ENCODE measurements at places on chromosomes 13 and 19.

DNA sequence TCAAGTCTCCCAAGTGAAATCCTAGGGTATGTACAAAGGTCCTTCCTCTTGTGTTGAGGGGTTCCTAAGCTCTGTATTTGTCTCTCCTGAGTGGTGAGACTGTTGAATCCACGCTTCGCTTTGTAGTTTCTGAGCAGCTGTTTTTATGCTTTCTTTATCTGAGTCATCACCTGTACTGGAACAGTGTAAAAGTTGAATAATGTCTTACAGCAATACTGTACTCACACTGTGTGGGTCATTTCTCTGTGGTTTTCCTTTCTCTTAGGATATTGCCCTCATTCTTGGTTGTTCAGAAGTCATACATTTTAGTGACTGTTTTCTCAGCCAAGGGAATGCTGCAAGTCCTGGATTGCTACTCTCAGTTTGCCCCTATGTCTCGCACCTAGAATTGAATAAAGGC, 1596.6 kb downstream of the SLITRK5 start:
- no peak for DNase-seq

GRCh38 chr19:29622166-29623070, 16.3 kb downstream of the POP4 start:
- peak; percentile 7 for DNase-seq

- DNase-seq: no peak
Measured at GRCh38 chr13:51249770-51250741, 27.9 kb downstream of the FAM124A start.

DNA sequence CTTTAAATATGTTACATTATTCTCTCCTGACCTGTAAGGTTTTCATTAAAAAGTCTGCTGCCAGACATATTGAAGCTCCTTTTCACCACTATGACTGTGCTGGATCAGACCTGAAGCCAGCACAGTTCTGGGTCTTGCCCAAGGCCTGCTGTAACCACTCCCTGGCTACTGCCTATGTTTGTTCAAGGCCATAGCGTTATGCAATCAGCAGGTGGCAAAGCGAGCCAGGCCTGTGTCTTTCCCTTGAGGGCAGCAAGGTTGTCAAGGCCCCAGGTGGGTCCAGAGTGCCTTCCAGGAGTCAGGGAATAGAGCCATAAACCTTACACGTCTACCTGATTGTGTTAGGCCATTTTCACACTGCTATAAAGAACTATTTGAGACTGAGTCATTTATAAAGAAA, 496.8 kb upstream of the PCDH9 start:
- DNase-seq: no peak

DNA sequence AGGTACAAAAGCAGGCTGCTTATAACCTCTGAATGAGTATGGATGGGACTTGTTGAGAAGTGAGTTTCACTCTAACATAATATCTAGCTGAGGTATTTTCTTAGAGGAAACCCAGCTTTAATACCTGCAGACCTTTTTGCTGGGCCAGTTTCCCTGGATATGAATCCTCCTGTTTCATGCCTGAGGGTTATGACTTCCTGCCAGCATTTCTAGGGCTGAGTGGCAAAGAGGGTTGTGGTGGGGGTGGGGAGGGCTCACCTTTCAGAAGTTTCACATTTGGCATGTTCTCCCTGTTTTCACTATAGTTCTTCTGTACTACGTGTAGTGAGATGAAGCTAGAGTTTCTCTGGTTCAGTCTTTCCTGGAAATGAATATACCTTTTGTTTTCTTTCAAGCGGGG, 73.7 kb downstream of the LACC1 start:
- no peak for DNase-seq

DNA sequence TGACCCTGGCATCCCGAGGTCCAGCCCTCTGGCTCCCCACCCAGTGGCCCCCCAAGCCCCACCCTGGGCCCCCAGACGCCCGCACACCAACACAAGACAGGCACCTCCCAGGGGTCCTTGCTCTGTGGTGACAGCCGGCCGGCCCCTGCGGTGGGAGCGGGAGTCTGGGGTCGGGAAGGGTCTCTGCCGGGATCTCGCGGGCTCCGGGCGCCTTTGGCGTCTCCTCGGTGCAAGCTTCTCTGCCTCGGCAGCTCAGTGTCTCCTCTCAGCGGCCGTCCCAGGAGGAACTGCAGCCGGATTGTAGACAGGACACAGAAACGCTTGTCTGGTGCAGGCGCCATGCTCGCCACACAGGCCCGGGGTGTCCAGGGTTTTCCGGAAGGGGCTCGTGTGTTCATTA, 43.7 kb downstream of the TMEM255B start:
- peak; percentile 17 for DNase-seq

DNA sequence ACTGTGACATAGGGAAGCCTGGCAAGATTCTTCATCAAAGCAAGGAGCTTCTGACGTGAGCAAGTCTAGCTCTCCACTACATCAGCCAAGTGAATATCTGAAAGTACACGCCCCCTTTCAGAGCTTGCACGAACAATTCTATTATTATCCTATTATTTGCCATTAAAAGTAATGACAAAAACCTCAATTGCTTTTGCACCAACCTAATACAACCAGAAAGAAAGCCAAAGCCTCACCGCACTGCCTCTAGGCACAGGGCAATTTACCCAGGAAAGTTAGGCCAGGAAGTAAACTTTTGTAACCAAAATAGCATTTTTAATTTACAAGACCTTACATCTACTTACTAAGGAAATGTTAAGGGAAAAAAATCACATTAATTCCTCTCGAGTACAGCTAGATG, 41.2 kb downstream of the LATS2 start:
- no peak for DNase-seq

DNA sequence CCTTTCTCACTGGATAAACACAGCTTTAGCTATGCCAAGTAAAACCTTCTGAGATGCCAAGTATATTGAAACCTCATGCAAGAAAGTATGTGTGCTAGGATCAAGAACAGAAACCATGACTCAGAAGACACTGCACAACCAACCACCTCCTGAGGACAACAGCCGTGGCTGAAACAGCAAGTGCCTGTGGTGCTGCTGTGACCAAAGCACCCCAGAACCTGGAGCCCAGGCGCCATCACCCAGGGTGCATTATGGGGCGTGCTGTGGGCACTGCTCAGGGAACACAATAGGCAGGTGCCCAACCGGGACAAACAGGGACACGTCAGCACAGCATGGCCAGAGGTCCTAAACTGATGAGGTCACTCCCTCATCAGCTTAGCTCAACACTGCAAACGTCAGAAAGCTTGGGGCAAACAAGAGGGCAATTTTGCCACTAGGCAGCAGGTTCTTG, 101.3 kb upstream of the SLC15A1 start:
- DNase-seq: peak; percentile 60

- no peak for DNase-seq
Measured at GRCh38 chr19:23932878-23933277, 18.2 kb downstream of the ZNF726 start.

- no peak for DNase-seq
Measured at GRCh38 chr13:46864941-46865340, 31.9 kb downstream of the HTR2A start.

DNA sequence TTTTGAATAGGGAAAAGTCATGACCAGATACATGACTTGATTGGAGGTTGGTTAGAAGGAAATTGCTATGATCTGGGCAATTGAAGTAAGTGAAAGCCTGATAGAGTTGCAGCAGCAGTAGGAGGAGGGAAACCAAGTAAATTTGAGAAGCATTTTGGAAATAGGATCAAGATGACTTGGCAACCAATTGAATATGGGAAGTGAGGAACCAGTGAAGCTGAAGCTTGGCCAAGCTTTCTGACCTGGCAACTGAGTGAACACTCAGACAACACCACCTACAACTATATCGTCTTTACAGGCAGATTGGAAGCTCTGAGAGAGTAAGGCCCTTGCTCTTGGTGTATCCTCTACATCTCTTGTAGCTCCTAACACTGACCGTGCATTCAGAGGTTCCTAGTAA, 16.2 kb upstream of the KATNAL1 start:
- no peak for DNase-seq

DNA sequence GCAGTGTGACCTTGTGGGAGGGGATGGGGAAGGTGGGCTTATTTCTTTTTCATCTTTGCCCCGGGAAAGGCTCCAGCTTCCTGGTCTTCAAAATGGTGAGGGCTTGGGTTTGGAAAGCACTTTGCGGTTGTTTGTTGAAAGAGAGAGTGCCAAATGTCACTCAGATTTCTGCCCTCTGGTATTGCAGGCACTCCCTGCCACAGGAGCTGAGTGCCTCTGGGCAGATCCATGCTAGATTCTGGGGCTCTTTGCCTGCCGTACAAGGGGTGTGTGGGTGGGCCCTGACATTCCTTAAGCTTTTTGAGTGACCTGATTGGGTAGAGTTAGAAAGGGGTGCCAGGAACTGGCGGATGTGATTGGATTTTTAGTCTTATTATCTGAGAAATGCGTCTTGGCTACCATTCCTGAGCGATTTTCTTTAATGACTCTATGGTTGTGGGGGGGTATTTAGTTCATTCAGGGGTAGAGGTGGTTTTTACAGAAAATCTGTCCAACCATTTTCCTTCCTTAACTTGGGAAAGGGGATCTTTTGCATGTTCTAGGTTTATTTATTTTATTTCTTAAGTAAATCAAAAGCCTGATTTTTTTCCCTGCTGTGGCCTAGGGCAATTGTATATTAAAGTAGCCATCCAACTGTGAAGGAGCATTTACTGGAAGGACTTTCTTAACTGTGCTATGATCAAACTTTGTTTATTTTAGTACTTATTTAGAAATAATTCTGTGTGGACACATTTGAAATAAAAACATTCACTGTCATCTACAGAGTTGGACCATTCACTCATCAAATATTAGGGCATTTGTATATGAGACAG, 3.2 kb downstream of the ARHGAP35 start:
- DNase-seq: peak; percentile 68

GRCh38 chr13:60755380-60756163, 358.6 kb downstream of the TDRD3 start:
- no peak for DNase-seq

GRCh38 chr19:19399733-19400433, 5.6 kb upstream of the GATAD2A start:
- peak; percentile 55 for DNase-seq

DNA sequence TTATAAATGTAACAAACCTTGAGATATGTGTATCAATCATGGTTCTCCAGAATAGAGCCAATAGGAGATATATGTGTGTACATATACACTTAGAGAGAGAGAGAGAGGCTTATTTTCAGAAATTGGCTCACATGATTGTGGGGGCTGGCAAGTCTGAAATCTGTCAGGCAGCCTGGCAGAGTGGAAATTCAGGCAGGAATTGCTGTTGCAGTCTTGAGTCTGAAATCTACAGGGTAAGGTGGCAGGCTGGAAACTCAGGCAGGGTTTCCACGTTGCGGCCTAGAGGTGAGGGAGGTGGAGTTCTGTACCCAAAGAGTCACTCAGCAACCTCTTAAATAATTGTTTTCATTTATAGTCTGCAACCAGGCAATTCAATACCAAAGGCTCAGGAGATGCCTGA, 218.4 kb downstream of the B3GLCT start:
- no peak for DNase-seq

DNA sequence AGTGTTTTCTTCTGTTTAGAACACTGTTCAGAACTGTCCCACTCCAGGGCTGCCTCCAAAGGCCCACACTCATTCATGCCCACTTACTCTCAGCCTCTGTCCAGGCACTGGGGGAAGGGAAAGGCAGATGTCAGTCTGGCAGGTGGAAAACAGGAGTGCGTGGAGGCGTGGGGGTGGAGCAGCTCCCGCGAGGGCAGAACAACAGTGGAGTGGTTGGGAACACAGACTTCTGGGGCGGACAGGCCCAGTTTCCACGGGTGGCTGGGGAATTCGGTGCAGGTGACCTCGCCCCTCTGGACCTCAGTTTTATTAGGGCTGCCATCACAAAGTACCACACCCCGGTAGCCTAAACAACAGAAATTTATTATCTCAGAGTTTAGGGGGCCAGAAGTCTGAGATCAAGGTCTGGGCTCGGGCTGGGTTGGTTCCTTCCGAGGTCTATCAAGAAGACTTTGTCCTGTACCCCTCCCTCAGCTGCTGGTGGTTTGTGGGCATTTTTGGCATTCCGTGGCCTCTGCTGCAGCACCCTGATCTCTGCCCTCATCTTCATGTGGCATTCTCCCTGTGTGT, 59.7 kb downstream of the SIPA1L3 start:
- peak; percentile 76 for DNase-seq

DNA sequence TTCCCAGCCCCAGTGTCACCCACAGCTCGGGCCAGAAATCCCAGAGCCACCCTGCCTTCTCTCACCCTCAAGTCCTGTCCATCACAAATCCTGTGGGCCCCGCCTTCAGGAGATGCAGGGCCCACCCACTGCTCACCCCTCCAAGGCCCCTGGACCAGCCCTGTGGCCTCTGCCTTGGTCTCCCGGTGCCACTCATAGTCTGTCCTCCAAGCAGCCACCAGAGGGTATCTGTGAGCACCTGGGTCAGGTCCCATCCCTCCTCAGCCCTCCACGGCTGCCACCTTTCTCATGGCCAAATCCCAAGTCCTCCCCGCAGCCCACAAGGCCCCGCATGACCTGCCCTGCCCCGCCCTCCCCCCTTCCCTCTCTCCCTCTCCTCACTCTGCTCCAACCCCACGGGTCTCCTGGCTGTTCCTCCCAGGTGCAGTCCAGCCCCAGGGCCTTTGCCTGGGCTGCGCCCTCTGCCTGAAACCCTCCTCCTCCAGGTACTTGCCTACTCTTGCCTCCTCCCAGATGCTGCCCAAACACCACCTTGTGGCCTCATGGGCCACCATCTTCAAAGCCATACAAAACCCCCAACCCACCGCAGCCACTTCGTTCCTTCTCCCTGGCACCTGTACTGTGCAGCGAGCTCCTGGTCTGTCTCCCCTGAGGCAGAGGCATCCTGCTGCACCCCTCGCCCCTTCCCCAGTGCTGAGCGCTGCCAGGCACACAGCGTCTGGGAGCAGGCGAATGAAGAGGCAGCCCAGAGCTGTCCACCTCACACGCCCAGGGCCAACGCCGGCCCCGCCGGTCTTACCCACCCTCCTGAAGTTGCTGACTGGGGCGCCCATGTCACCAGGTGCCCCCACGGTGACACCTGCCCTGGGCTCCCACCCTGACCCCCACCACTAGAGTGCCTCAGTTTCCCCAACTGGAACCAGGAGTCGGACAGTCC, 13.2 kb upstream of the UQCR11 start:
- no peak for DNase-seq

- no peak for DNase-seq
Measured at GRCh38 chr13:38542601-38543000, 144.3 kb upstream of the FREM2 start.

- DNase-seq: no peak
Measured at GRCh38 chr19:18771328-18772242, 19.5 kb downstream of the COMP start.

DNA sequence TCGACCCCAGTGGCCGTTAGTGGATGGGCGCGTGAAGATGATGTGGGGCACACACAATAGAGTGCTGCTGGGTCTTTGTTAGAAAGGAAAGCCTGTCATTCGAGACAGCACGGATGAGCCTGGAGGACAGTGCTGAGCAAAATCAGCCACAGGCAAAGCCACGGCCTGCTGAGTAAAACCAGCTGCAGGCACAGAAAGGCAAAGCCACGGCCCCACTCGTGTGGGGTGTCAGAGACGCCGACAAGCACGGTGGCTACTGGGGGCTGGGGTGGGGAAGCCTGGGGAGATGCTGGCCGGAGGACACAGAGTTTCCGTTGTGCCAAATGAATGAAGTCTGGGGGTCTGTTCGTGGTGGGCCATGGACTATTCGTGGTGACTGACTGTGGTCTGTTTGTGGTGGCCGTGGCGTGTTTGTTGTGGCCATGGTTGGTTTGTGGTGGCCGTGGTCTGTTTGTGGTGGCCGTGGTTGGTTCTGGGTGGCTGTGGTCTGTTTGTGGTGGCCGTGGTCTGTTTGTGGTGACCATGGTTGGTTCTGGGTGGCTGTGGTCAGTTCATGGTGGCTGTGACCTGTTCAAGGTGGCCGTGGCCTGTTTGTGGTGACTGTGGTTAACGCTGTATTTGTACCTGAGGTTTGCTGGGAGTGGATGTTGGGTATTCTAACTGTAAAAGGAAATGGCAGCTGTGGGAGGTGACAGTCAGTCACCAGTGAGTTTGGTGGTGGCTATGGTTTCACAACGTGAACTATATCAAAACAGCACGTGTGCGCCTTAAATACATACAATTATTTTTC, 36.3 kb downstream of the MCF2L start:
- DNase-seq: no peak

All from fibroblast of skin of scalp (primary cell).